ENCODE measurements at places on chromosomes 6 and 20.

- no peak for DNase-seq
Observed at GRCh38 chr20:5168651-5169396, 42.0 kb downstream of the CDS2 start.

DNA sequence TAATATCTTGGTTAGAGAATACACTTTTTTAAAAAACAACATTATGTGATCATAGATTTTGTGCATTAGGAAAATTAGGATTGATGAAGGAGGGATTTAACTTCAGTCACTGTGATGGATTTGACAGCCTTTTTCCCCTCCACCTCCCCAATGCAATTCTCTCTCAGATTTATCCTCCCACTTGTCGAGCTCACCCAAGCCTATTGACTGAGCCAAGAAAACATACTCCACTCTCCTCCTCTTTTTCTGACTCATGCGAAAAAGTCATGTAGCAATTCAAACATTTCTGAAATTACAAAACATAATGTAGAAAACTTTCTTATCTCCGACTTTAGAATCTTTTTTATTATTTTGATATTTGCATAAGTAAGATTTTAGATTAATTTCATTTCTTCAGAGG lies 24.1 kb downstream of the KLHL32 start:
- DNase-seq, result no peak

DNA sequence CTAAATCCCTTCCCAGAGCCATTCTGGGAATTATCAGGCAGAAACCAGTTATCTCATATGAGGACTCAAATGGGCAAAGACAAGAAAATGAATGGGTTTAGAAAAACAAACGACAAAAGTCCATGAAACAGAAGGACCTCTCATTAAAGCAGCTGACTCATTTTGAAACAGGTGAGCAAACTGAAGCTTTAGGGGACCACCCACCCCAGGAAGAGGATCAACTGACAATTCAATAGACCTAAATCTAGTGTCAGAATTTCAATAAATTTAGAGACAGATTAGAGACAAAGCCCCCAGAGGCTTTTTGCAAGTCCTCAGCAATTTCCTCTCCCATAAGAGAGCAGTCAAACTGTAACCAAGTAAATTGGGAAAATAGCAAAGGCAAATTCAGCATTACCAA lies 333.8 kb downstream of the PTPRT start:
- no peak for DNase-seq

DNA sequence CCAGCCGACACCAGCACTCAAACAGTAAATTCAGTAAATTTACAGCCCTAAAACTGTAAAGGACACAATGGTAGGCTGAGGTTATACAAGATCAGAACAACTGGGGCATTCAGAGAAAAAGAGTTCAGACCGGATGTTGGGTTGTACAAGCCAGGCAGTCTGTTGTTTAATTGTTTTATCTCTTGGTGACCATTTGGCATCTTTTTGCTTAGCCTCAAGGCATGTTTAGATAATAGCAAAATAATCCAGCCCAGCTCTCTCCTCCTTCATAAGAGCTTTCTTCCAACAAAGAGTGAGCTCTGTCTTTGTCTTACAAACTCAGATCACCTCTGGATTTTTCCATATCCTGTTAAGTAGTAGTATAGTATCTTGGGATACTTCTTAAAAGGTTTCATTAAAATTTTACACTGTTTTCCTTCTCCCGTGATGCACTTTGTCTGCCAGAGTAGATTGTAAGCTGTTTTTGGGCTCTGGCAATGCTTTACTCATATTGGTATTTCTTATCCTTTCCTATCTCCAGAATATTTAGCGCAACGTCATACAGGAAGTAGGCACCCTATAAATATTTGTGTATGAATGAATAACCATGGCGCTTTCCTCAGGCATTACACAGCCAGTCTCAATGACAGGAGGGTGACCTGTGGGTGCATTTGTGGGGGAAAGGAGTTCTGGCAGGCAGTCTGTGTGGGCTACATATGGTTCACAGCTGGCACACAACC lies 35.6 kb upstream of the TRAM2 start:
- no peak for DNase-seq

- no peak for DNase-seq
Observed at GRCh38 chr6:83359638-83360037, 71.2 kb downstream of the ME1 start.

- DNase-seq, result no peak
Observed at GRCh38 chr20:11797156-11797555, 120.5 kb upstream of the BTBD3 start.

DNA sequence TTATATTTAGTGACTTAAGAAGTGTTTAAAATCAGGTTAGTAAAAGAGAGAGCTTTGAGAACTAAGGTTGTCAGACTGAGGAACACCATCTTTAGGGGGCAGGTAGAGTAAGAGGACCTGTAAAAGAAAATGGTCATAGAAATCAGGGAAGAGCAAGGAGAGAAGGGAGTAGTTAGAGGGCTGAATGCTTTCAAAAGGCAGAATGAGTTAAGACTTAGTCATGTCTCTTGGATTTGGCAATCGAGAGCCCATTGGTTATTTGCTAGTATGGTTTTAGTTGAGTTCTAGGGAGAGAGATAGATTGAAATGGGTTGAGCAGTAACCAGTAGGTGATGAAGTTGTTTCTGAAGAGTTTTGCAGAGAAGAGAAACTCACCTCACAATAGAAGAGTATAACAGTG lies 51.1 kb downstream of the RALGAPB start:
- DNase-seq, result no peak

DNA sequence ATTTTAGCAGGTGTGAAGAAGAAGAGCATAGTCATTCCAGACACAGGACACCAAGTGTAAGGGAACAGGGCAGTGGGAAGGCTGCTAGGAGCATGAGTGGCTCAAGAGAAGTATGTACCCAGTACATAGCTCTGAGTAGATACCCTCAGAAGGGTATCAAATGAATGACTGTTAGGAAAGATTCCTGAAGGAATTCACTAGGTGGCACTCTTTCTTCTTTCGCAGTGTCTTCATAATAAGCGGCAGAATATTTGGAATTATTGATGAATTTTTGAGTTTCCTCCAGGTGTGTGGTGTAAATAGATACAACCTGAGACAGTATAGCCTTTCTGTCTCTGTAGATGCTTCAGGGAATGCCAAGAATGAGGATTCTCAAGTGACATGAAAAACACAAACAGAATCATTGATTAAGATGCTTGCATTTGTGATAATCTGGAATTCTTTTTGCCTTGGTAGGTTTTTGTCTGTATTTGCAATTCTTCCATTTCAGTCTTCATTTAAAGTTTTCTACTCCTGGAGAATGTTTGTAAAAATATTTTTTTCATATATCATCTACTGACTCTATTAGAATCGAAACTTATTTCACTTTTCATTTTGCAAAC lies 264.3 kb upstream of the RIMS1 start:
- DNase-seq, result no peak

DNA sequence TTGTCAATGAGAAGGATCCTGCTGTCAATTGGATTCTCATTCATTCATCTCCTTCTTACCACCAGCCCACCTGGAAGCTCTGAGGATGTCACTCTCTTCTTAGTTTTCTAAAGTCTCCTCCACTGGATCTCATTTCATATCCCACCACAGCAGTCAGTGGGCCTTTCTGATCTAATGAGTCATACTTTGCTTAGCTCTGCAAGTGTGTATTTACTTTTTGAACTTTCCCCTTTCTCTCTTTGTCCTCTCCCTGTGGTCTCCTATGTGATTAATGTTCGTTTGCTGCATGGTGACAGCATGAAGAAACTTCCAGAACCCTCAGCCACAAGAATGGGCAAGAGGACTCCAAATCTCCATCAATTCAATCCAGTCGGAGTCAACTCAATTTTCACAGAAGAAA lies 63.6 kb upstream of the SYNDIG1 start:
- DNase-seq, result no peak

GRCh38 chr6:33631971-33632557 lies 10.9 kb downstream of the ITPR3 start:
- DNase-seq, result no peak

DNA sequence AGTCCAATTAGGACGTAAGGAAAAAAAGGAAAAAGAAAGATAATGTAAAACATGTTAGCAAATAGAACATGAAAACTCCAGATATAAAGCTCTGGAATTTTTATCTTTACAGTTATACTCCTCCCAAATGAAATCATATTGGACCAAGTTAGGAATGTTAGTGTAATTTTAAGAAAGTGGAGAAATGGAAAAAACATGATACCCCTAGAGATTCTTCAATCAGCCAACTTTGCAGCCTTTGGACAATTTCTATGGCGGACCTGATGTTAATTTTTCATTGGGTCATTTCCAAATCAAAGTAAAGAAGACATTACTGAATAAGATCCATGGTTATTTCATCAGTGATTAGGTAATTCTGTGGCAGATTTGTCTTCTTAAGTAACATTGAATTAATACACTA lies 748.7 kb downstream of the RFPL4B start:
- DNase-seq, result no peak

DNA sequence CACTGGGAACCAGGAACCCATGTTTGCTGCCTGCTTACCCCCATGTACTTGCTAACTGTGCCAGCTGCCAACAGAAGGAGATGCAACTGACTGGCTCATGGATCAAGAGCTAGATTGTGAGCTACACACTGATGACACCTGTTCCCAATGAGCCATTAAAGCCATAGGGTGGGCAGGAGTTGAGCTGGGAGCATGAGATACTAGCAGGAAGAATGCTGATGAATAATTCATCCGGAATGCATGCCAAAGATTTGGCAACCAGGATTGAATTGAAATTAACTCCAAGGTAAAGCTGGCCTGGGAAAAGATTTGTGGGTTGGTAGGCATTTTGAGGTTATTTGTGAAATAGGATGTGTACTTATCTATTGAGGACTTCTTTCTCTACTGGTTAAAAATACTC lies 631.1 kb downstream of the KIF16B start:
- DNase-seq, result no peak

DNA sequence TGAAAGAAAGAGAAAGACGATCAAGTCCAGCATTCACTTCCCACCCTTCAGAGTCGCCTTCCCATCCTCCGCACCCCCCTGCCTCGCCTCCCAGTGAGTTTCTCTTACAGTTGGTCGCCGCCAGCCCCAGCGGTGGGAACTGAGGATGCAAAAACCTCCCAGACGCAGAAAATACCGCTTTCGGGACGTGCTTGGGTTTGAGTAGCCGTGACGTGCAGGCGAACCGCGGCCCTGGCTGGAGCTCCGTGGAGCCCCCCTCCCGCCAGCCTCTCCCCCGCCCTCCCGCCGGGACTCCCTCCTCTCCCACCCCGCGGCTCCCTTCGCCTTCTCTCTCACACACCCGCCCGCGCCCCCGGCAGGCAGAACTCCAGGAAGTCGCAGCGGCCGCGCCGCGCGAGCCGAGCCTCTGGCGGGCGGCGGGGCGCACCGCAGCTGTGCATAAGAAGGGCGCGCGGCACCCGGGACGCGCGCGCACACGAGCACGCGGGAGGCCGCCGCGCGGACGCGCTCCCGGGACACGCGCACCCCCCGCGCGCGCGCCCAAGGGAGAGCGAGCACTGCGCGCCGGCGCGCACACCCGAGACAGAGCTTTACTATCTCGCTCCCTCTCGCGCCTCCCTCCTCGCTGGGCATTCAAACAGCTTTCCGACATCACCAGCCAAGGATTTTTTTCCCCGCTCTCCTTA lies at the start of gene ADGRB3:
TSS of gene ADGRB3 (plus strand) at position 557 of the 686 bp plus-strand sequence. CDS start 3,394 bp downstream, outside the sequence.
- DNase-seq, result peak; percentile 91

DNA sequence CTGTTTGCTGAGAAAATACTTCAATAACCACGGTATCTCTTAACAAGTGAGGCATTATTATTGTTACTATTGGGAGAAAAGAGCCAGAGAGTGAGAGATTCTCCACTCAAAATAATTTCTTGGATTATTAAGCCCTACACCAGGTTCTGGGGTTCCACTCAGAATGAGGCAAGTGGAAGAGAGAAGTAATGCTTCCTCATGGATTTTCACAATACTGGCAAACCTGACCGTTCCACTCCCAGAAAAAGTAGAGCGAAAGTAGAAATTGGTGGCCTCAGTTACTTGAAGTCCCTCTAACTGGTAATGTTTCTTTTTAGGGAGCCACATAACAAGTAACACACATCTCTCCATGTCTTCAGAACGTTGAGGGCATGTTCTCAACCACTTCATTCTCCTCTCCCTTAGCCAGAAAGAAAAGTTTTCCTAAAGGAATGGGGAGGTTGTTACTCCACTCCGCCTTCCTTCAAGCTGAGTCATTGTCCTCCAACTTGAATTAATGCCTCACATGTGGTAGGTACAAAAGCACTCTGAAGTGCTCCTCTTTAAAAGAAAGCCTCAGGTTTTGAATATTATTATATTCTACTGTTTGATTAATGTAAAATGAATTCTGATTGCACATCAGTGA lies 1.9 kb downstream of the BAG2 start:
- DNase-seq, result no peak

DNA sequence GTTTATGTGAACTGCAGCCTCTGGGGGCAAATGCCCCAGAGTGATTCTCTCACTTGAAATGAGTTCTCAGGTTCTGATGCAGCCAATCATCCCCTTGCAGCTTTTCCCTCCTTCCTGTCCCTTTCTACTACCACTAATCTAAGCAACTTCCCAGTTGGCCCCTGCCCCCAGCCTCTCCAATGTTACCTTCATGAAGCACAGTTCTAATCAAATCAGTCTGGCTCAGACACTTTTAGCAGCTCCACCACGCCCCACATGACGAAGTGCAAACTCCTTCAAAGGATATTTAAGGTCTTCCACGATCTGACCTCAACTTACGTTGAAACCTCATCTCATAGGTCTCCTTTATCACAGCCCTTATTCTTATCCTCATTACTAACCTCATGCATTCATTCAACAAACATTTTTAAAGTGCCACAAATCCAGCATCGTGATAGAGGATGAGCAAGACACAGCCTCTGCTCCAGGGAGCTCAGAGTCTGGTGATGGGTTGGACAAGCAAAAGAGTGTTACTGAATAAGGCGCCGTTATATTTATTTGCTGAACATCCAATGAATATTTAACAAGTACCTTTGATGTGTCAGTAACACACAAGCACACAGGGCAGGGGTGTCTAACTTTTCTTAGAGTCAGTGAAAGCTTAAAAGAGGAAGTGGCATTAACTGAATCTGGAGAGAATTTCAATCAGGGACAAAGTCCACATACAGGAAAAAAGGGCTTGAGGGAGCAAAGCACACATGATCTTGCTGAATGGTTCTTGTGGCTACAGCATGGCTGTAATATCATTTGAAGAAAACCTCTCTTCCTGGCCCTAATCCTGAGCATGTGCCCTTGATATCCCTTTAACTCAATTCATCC lies 20.4 kb upstream of the DTNBP1 start:
- DNase-seq, result no peak

GRCh38 chr6:10146715-10147451 lies 268.0 kb downstream of the TFAP2A start:
- DNase-seq, result no peak

- DNase-seq, result no peak
Observed at GRCh38 chr20:49990271-49990720, 7.5 kb downstream of the SNAI1 start.

GRCh38 chr6:124987291-124987690 lies 25.1 kb downstream of the RNF217 start:
- DNase-seq, result no peak

Data from sciatic nerve (tissue), 2 donors.